Stimulated activated CD8-positive, alpha-beta memory T cell treated with anti-CD3 and anti-CD28 coated beads, Interleukin-7, amount 100 ng/mL, for 48 hours (primary cell): ENCODE measurements at places on chromosomes 5 and 9.

- DNase-seq: no peak
Measured at GRCh38 chr5:136013559-136013958, 15.2 kb upstream of the TGFBI start.

DNA sequence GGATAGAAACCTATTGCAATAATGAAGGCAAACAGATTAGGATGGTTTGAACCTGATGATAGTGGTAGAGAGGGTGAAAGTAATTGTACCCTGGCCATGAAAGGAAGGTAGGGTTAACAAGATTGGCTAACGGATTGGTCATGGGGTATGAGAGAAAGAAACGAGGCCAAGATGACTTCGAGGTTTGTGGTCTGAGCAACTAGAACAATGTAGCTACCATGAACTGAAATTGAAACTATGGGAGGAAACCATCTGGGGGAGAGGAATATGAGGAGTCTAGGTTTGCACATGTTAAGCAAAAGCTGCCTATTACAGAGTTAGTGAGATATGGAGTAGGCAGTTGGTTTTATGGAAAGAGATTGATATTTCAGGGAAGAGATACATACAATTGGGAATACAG lies 406.0 kb downstream of the PRELID2 start:
- no peak for DNase-seq

DNA sequence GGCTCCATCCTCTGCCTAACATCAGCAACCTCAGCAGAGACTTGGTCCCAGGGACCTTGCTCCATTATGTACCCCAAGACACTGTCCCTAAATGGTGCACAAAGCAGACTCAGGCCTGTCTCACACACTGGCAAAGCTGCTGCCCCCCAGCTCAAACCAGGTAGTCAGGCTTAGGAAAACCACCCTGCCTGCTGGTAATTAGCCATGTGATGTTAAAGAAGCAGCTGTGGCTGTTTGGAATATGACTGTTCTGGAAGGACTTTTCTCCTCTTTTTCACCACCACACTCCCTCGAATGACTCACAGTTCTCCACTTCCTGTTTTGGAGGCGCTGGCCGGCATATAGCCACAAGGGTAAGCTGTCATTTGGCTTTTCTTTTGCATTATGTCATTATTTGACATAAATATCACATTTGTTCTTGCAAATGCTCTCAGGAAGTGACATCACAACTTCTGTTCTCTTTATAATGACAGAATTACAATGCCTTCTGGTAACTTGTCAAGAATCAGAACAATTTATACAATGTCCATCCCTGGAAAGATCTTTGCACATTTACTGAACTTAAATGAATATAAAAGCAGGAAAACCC lies 113.9 kb downstream of the SUSD1 start:
- no peak for DNase-seq

DNA sequence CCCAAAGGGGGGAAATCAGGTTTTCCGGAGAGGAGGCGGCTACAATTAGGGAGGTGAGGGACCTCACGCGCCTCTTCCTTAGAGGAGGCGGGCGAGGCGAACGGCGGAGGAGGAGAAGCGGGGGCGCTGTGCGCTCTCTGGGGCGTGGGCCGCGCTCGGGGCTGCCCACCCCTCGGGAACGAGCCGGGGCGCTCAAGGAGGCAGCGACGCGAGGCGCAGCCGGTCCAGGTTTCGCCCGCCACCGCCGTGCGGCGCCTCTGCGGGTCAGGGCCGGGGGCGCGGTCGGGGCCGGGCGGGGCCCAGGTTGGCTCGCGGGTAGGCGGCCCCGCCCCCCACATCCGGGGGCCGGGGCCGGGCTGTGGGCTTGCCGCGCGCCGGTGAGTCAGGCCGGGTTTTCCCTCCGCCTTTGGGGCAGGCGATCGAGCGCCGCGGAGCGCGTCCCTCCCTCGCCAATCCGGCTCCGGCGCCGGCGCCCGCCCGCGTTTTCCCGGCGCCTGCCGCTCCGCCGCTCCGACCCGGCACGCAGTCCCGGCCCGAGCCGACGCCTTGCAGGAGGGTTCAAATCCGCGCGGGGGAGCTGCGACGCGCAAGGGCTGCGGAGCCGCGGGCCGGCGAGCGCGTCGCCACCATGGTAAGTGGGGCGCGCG lies at the start of gene N4BP3:
Gene N4BP3 (plus strand): TSS at position 392 of the 647 bp plus-strand sequence. CDS start 6,052 bp downstream, outside the sequence.
- peak; percentile 77 for DNase-seq

DNA sequence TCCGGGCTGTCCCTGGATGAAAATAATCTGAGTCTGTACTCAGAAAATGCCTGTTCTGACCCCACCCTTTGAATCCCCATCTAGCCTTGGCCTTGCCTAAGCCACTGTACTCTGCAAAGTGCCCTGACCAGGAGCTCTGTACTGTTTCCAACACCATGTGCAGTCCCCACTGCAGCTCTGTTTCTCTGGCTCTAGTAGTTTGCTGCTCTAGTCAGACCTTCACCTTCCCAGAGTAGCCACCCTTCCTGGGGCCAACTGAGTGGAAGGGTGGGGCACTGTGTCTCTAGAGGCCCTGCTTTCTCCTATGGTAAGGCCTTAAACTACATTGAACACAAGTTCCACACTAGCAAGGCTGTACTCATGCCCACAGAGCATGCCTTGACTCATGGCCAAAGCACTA lies 31.9 kb downstream of the P4HA2 start:
- DNase-seq: no peak

DNA sequence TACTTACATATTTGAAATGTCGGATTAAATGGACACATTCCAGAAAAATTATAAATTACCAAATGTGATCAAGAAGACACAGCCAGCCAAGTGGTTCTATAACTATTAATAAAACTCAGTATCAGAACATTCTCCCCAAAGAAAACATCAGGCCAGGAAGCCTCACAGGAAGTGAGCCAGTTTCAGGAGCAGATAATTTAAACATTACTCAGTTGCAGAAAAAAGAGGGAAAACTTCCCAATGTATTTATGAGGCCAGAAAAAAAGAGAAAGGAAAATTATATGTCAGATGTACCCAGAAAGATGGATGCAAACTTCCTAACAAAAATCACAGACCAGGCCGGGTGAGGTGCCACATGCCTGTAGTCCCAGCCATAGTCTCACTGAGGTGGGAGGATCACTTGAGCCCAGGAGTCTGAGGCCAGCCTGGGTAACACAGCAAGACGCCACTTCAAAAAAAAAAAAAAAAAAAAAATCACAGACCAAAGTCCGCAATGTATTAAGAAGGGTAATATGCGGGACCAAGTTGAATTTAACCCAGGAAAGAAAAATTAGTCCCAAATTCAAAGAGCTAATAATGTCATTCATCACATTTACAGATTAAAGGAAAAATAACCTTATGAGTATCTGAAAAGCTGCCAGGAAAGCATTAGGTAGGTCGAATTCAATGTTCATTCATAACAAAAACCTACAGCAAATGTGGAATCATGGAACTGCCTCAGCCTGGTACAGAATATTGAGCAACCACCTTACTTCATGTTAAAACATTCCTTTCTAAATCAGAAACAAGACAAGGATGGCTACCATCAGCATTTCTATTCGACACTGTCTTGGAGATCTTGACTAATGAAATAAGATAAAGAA lies 37.2 kb upstream of the NRARP start:
- DNase-seq: no peak
